ENCODE measurements at places on chromosomes 2 and 18.
A peak's percentile ranks its signal among the peaks of the same experiment; 100 is the strongest.

DNA sequence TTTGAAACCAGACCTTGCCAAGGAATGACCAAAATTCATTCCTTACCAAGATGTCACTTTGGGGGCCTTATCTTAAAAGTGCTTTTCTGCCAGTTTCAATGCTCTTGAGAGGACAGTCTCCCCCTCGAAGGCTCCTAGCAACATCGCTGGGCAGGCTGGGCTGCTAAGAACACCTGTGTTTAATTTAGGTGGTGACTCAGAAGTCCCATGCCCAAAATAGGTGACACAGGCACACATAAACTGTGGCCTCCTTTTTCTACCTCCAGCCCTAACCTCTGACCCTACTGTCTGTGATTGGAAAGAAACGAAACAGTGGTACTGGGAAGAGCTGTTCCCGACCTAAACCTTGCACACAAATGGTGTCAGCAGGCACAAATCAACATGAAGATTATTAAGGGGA is 28.7 kb upstream of the ROCK2 start:
- no peak for DNase-seq

DNA sequence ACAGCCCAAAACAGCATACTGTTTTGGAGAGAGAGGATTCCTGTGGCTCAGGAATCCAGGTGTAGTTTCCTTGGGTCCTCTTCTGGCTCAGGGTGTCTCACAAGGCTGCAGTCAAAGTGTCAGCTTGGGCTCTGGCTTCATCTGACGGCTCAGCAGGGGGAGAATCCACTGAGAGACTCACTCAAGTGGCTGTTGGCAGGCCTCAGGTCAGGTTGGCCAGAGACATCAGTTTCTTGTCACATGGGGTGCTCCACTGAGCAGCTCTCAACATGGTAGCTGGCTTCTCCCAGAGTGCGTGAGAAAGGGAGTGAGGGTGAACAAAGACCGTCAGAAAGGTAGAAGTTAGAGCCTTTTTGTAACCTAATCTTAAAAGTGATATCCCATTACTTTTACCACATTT is 168.4 kb downstream of the SOCS6 start:
- no peak for DNase-seq

DNA sequence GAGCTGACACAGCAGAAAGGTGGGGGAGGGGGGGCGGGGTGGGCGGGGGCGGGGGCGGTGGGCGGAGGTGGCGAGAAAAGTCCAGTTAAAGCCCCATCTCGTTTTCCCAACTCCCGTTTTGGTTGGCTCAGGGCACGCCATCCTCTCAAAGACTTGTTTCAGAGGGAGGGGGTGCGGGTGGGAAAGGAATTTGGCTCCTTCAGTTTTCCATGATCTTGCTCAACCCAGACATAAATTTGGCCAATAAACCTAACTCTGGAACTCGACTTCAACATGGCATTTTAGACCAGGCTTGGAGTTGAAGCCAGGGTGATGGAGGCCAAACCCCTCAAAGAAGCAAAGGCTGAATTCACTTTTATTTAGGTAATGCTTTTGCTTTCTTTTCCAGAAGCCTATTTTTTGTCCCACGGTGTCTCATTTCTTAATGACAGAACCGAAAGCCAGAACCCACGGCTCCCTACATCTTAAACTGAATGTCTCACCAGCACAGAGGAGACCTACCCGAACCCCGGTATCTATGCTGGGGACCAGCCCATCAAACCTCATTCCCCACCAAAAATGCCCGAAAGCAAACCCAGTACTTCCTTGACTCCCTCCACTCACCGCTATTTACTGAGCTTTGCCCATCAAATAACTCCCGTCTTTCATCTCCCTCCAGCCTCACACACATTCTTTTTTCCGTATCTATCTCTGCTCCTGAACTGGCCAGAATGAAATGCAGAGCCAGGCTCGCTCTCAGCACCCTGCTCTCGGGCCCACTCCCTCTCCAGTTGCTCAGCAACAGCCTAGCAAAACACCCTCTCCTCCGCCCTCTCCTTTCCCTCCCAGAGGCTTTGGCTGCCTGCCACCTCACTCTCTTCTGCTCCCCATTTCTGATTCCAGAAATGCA is 4.3 kb downstream of the IGFBP5 start:
- DNase-seq: peak; percentile 32

GRCh38 chr18:22558945-22559385 is 141.2 kb upstream of the CTAGE1 start:
- no peak for DNase-seq

DNA sequence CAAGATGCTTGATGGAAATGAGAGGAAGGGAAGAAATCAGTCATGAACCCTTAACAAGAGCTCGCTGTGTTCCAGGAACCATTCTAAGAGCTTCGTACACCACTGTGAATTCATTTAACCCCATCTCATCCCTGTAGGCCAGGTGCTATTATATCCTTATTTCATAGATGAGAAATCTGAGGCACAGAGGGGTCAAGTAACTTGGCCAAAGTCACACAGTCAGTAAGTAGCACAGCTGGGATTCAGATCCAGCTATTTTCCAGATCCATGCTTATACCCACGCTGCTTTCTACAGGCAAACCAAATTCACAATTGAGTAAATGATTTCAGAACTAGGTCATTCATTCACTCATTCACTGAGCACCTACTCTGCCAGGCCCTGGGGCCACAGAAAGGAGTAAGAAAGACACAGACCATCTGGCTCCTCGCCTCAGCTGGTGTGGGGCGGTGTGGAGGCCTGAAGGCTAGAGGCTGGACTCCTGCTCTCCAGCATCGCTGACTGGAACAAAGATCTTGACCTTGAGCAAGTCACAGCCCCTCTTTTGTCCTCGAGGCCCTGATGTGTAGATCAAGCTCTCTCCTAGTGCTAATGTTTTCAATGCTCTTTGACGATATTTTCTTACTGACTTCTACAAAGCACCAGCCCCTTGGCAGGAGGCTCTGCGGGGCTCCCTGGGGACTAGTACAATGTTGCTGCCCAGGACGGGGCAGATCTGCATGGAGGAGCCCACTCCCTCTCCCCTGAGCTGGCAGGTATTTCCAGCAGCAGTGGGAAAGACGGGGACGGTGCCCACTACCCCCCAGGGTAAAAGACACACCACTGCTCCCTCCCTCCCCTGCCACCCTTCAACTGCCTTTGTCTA is 26.5 kb downstream of the STEAP3 start:
- DNase-seq: no peak

- DNase-seq: no peak
These were observed 216.0 kb downstream of the FHOD3 start for GRCh38 chr18:36513556-36513955.

GRCh38 chr2:23803965-23804542 is 122.9 kb downstream of the ATAD2B start:
- no peak for DNase-seq

- no peak for DNase-seq
These were observed 192.8 kb downstream of the DNER start for GRCh38 chr2:229521576-229521975.

DNA sequence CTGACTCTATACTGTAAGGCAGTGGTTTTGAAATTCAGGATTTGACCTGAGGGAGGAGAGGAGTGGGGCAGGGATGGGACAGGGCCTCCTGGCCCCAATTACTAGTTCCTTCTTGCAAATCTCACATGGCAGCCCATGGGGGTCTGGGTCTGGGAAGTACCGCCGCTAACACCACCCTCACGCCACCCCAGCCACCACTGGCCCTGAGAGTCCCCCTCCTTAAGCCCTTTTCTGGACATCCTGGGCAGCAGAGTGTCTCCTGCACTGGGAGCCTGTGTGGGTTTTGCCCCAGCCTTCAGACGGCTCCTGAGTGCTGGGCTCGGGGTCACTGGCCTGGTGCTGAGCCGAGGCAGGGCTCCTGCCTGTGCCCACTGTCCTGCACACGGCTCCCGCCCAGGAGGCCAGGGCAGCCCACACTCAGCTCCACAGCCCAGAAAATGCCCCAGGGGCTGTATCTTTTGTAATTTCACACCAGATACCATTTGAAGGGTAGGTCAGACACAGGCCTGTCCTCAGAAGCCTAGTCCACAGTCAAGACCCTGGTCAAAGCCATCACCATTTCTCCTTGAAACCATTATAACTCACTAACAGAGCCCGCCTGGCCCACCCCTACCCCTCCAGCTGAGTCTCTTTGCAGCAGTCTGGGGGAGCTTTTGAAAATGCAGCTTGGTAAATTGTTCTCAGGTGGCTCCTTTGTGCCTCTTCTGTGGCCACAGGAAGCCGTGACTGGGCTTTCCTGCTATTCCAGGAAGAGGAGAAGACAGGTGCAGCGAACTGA is 55.1 kb downstream of the CYP27C1 start:
- no peak for DNase-seq

DNA sequence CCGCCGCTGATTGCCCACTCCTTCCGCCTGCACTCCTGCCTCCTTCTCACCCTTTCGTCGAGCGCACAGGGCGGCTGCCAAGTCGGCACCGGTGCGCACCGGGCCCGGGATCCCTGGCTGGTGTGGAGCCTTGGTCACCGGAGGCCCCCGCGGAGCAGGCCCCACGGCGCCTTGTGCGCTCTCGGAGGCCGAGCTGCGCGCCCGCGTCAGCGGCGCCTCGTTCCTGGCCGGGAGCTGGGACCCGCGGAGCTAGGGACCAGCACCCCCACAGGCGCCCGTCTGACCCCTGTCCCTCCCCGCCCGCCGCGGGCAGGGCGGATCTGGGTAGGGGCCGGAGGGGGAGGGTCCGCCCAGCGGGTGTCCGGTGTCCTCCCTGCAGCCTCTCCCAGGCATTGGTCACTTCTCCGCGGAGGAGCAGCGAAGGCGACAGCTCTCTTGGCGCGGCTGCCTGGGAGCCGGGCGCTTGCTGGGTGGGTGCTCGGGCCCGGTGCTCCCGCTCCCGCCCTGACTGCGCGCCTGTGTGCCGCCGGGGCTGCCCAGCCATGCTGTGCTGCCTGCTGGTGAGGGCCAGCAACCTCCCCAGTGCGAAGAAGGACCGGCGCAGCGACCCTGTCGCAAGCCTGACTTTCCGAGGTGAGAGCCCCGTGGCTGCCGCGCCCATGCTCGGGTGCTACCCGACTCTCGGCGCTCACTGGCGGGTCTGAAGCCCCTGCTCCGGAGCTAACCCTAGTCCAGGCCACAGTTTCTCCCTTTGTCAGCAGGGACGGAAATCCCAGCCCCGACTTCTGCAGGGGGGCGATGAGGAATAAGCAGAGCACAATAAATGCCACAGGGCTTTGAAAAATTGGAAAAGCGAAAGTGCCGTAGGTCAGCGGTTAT is 13.2 kb downstream of the DYSF start:
- DNase-seq: no peak

GRCh38 chr2:166573391-166573790 is 79.3 kb upstream of the SCN7A start:
- DNase-seq: no peak

DNA sequence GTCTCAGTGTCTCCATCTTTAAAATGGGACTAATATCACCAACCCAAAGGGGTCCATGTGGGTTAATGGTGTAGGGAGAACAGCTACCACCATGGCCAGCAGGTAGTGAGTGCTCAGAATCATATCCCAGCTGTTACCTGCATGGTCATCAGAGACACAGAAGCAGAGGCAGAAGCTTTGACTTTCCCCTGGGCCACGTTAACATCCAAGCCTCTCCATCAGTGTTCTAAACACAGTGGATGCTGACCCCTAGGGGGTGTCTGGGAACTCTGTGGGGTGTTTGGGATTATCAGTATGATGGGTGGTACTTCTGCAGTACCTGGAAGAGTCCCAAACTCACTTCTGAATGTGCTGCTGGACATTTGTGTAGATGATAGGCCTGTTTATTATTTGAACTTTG is 93.6 kb downstream of the GYPC start:
- DNase-seq: no peak

DNA sequence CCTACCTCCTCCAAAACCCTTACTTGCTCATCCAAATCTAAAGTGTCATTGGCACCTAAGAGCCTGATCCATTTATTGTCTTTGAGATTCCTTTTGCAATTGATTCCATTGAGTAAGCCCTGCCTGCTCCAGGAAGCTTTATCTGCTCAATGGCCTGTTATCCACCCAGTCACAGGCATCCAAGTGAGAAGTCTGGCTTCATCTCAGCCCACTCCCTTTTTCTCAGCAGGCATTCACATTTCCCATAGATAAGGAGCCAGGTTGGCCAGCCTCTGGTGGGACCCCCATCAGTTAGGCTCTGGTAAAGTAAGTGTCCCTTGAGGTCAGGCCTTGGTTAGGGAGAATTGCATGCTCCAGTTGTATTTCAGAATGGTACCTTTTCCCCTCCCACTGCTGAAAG is 396.2 kb upstream of the ST6GAL2 start:
- no peak for DNase-seq

GRCh38 chr2:68653538-68653982 is 10.2 kb downstream of the PROKR1 start:
- peak; percentile 66 for DNase-seq

DNA sequence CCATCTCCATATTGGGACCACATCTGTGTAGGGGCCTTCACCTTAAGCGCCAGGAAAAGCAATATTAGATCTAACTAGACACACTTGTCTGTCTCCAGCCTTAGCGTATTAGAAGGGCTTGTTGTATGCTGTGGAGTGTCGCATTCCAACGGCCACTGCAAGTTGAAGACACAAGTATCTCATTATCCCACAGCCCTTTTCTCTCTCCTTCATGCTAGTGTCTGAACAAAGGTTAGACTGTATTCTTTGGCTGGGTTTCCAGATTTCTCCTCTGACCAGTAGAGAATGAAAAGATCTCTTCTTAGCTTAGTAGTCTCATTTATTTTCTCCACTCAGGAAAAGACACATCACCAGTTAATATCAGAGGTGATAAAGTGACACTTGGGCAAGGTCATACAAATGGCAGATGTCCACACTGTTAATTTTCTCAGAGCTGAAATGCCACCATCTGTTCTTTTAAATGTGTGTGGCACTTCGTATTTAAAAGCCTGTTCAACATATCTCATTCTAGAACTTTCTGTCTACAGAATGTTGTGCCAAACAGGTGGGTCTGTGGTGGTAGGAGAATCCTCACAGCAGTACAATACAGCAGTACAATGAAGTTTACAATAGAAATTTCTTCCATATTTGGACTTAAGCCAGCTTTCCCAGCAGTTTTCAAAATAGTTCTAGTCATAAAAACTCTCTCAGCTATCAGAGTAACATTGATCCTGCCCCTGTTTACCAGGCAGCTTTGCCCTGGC is 94.0 kb upstream of the ITGA6 start:
- DNase-seq: no peak

DNA sequence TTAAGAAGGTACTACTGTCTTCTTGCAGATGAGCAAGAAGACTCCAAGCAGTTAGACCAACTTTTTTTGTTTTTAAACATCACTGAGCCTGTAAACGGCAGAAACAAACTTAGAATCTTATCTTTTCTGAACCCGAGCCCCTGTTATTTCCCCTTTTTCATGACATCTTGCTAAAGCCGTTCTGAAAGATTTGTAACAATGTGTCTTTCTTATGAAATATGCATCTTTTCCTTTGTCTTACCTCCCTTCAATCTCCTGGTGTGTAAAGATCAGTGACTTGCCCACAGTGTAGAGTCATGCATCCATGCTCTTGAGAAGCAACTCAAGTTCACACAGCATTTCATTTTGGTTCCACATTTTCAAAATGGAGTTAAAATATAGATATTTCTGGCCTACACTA is 288.8 kb upstream of the CELF4 start:
- DNase-seq: no peak

- peak; percentile 47 for DNase-seq
These were observed 97.2 kb downstream of the SEPTIN10 start for GRCh38 chr2:109516445-109517117.

DNA sequence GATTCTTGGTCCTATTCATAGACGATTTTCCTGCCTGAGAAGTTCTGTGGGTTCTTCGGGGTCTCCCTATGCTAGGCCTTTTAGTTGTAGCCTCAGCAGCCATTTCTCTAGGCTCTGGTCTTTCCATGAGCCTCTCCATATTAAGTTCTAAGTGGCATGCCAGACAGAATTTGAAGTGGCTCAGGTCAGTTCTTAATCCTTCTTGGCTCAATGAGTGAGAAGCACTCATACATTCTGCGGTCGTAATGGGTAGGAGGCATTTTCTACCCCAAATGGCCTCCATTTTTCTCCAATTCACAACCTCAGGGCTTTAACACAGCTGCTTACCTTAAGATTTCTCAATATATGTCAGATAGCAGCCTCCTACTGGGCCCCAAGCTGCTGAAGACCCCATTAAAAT is 405.3 kb upstream of the GALNT5 start:
- no peak for DNase-seq

Data from stimulated activated CD8-positive, alpha-beta memory T cell treated with anti-CD3 and anti-CD28 coated beads, Interleukin-4, amount 100 ng/mL, for 48 hours (primary cell).